ENCODE measurements at places on chromosomes 2 and 18. TPM values are rescaled to one million over a fixed set of nuclear protein-coding genes. Genes with fewer than 3 reads are reported as not detected.

The PIEZO2 gene
- total RNA-seq = not detected

GRCh38 chr2:231016566-231017230, 20.6 kb upstream of the C2orf72 start:
- DNase-seq = no peak

- no peak for DNase-seq
Measured at GRCh38 chr18:50563376-50563775, 3.5 kb downstream of the MAPK4 start.

The SANBR gene
- 3.0 TPM for total RNA-seq

GRCh38 chr2:76169276-76170008, 458.7 kb upstream of the GCFC2 start:
- no peak for DNase-seq

DNA sequence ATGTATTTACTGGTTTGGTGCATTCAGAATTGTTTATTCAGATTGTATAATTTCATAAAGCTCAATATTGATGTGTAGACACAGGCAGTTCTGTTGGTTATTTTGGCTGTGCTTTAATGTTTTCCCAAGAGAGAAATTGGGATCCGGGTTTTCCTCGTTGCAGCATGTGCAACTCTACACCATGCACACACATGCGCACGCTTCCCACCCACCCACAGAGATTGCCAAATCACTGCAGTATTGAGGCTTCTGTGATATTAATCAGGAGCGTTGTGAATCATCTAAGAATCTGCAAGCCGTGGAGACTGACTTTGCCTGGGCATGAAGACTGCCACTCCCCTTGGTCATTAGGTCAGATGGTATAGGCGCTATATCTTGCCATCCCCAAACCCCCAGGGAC, 571.5 kb downstream of the SLC4A3 start:
- DNase-seq = no peak
